ENCODE measurements at places on chromosomes 4 and X. TPM values are rescaled to one million over a fixed set of nuclear protein-coding genes. Genes with fewer than 3 reads are reported as not detected.

The TKTL1 gene
- not detected for total RNA-seq

The TMEM154 gene
- total RNA-seq = 0.22 TPM

The COL4A5 gene
- 68.7 TPM for total RNA-seq

The WNK3 gene
- 0.05 TPM for total RNA-seq

- DNase-seq = no peak
Measured at GRCh38 chr4:56619160-56619559, 61.9 kb downstream of the HOPX start.

GRCh38 chrX:18722500-18723071, 15.1 kb downstream of the PPEF1 start:
- no peak for DNase-seq

GRCh38 chr4:126541820-126542219, 1090.9 kb upstream of the INTU start:
- DNase-seq = no peak

DNA sequence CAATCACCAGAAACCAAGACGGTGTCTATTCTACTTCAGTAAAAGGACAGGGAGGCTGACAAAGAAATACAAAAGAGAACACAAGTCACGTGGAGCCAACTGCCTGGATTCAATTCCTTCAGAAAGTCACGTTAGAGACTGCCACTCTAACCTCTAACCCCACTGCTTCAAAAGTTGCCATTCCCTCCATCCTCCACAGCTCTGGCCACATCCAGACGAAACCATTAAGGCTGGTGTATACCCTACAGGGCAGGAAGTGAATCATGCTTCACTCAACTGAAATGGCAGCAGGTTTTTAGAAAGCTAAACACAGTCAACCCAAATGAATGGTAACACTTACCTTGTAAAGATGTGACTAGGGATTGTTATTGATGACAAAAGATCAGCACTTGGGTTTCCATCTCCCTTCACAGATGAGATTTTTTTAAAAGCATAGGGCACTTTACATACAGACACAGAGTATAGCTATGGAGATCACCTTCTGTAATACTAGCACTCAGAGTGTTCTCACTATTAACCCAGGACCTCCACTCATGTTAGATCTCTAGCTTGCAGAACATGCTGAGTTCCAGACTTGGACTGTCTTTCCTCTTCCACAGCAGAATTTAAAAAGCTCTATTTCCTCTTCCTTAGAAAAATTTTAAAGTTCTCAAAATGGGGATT, 37.4 kb downstream of the MAML3 start:
- no peak for DNase-seq

- DNase-seq = no peak
Measured at GRCh38 chr4:189463734-189464133, 476.9 kb upstream of the FRG1 start.

GRCh38 chrX:97517763-97518162, 634.1 kb downstream of the RPA4 start:
- DNase-seq = no peak

DNA sequence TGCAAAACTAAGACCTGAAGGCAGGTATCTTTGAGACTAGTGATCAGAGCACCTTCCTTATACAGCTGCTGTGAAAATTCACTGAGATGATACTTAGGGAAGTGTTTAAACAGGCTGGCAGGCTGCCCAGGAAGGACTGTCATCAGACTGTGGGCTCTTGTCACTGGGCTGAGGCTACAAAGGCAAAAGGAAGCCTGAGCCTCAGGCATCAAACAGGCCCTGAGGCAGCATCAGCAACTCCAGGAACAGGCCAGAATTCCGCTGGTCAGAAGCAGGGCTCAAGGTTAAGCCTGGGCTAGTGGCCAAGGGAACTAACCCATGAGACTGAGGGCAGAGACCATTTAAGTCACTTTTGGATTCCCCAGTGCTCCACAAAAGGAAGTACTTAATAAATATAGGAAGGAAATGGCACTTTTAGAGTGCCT, 12.8 kb downstream of the PJA1 start:
- DNase-seq = no peak

- DNase-seq = no peak
Measured at GRCh38 chrX:82219129-82219528, 1017.2 kb downstream of the SH3BGRL start.

DNA sequence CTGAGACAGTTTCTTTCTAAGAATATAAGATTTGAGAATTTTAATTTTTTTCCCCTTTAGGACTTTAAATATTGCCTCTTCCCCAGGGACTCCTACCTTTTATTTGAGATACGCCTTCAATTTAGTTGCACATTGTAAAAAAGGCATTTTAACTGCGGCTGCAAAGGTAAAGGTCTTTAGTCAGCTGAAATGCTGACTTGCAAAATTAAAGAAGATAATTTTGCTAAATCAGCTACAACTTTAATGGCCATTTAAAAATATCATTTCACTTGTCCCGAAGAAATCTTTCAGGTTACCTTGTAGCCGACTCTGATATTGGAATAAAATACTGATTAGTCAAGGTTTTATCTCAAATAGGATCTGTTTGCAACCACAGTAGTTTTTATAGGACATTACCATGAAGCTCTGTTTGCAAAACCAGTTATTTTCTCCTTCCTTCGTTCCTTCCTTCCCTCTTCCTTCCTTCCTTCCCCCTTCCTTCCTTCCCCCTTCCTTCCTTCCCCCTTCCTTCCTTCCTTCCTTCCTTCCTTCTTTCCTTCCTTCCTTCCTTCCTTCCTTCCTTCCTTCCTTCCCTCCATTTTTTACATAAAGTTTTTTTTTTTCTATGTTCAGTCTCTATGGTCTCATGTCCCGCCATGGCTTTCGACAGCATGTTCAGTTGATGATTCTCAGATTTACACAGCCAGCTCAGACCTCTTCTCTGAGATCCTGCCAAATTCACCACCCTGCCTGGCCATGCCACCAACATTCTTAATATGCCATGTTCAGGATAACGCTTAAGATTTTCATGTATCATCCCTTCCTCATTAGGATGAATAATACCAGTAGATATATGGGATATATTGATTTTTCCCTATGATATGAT, 405.4 kb upstream of the PRKX start:
- DNase-seq = no peak

DNA sequence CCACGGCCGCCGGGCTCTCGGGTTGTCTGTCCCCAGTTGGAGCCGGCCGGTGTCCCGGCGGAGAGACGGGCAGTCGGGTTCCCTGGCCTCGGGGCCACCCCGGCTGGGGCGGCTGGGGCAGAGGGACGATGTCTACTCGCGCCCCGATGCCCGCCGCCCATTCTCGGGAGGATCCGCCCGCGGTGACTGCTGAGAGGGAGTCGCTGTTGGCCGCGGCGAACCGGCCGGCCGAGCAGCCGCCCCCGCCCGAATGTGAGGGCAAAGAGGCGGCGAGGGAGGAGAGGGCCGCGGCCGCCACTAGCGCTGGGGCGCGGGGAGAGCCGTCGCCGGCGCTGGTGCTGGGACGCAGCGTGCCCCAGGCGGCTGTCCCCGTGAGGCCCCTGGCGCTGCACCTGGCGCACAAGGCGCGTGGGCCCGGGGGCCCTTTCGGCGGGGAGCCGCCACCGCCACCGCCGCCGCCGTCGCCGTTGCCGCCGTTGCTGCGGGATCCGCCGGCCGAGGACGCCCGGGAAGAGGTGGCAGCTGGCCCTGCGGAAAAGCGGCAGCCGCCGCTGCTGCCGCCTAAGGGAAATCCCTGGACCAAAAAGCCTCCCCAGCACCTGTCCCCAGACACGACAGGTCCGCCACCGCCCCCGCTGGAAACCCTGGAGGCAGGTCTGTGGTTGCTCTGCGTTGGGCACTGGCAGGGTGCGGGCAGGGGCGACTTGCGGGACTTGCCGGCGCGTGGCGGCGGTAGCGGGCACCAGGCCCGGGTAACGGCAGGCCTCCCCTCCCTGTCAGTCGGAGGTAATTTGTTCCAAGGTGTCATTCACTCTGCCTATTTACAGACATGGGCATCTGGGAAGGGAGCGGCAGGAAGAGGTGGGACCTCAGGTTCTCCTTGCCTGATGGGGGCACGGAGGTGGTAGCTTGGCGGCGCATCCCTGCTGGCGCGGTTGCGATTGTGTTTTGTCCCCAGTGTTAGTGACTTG, 739 bp downstream of the LARP1B start:
- DNase-seq = peak; percentile 66

All from SJSA1 (cell line).